ENCODE measurements at places on chromosomes 7 and 10.

DNA sequence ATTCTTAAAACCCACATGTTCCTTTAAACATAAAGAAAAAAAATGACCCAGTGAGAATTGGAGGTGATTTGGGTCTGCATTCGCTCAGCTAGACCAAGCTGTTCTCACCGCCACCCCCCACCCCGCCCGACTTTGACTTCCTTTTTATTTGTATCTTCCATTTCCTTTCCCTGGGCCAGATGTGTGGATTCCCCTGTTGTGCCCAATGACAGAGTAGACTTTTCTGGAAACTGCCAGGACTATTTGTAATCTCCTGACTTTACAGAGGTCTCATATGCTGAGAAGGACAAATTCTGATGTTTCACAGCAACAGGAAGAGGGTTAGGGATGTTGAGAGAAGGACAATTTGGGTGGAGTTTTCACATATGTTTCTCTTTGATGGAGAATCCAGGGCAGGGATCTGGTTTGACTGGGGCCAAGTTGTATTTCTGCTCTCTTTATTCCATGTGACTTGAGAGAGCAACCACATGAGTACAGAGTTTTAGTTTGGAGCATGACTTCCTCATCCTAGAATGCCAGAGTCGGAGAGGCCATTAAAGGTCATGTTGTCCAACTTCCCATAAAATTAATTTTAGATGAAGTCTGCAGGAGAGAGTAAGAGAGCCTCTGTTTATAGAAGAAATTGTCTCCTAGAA is 1023.2 kb downstream of the LRMDA start:
- no peak for DNase-seq

GRCh38 chr10:33180390-33180789 is 154.1 kb downstream of the NRP1 start:
- no peak for DNase-seq

DNA sequence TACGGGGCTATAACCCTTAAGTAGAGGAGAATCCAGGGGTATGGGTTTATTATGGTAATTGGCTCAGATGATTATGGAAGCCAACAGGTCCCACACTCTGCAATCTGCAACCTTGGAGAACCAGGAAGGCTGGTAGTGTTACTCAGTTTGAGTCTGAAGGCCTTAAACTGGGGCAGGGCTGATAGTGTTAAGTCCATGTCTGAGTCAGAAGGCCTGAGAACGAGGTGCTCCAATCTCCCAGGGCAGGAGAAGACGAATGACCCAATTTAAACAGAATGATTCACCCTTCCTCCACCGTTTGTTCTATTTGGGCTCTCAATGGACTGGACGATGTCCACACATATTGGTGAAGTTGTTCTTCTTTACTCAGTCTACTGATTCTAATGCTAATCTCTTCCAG is 244.5 kb upstream of the PTER start:
- no peak for DNase-seq

DNA sequence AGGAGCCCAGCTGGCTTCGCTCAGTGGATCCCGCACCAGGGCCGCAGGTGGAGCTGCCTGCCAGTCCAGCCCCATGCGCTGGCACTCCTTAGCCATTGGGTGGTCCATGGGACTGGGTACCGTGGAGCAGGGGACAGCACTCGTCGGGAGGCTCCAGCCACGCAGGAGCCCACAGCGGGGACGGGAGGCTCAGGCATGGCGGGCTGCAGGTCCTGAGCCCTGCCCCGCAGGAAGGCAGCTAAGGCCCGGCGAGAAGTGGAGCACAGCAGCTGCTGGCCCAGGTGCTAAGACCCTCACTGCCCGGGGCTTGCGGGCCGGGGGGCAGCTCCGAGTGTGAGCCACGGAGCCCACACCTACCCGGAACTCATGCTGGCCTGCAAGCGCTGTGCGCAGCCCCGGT is 25.9 kb upstream of the AKR1C1 start:
- DNase-seq = no peak

DNA sequence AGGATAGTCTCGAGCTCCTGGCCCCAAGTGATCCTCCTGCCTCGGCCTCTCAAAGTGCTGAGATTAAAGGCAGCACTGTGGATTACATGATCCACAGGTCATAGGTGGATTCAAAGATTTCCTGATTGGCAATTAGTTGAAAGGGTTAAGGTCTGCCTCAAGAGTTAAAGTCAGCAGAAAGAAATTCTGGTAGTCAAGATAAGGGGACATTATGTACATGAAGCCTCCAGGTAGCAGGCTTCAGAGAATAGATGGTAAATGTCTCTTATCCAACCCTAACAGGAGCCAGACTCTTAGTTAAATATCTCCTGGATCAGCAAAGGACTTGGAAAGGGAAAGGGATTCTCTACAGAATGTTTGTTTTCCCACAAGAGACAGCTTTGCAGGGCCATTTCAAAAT is 93.7 kb downstream of the SKIDA1 start:
- no peak for DNase-seq

GRCh38 chr7:113912876-113913275 is 5.9 kb downstream of the PPP1R3A start:
- DNase-seq = no peak

DNA sequence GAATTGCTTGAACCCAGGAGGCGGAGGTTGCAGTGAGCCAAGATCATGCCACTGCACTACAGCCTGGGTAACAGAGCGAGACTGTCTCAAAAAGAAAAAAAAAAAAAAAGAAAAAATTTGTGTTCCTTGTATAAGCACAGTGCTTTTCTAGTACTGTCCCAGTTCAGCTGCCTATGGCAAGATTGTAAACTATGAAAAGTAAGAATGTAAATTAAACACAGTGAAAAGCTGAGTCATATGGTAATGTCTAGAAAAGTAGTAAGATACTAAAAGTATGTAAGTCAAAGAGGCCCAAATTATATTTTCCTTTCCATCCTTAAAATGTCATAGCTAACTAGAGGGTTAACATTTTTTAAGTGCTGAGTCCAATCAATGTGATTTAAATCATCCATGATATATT is 42.8 kb downstream of the RBM20 start:
- DNase-seq = no peak

DNA sequence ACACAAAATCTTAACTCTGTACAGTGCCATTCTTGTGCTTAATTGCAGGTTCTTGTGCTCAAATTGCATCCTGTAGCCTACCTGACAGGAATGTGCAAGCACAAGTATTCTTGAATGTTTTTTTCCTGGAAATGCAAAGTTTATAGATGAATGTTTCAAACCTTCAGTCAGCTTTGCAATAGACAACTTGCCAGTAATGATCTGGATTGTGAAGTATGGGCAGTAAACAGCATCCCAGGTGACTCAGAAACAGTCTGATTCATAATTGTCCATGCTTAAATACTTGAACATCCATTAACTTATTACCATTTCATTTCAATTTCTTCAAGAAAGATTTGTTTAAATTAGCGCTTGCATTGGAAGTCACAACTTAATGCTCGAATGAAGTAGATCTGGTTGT is 347.2 kb downstream of the SDK1 start:
- DNase-seq = no peak

DNA sequence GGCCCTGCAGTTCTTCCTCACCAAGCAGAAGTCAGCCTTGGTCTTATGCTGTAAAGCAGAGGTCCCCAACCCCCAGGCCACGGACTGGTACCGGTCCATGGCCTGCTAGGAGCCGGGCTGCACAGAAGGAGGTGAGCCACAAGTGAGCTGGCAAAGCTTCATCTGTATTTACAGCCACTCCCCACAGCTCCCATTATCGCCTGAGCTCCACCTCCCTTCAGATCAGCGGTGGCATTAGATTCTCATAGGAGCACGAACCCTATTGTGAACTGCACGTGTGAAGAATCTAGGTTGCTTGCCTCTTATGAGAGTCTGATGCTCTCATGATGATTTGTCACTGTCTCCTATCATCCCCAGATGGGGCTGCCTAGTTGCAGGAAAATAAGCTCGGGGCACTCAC is 87.6 kb upstream of the NEBL start:
- no peak for DNase-seq

- no peak for DNase-seq
Observed at GRCh38 chr10:8043569-8044306, 10.8 kb upstream of the GATA3 start.

- no peak for DNase-seq
Observed at GRCh38 chr10:70175516-70175915, 5.2 kb upstream of the SAR1A start.

- DNase-seq = no peak
Observed at GRCh38 chr10:88996927-88997326, 6.3 kb downstream of the FAS start.

DNA sequence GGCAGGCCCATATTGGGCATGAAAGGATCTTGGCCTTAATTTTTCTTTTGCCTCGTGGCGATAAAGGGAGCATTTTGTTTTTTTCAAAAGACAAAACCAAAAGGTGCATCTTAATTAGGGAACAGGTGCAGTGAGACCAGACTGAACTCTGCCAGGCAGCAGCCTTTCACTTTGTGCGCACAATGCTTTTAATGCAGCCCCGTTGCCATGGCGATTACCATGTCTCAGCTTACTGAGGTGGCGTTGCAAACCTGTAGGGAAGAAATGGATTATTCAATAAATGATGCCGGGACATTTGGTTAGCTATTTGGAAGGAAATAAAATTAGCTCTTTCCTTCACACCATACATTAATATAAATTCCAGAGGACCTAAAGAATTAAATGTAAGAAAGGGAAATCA is 61.9 kb downstream of the MYL10 start:
- no peak for DNase-seq

DNA sequence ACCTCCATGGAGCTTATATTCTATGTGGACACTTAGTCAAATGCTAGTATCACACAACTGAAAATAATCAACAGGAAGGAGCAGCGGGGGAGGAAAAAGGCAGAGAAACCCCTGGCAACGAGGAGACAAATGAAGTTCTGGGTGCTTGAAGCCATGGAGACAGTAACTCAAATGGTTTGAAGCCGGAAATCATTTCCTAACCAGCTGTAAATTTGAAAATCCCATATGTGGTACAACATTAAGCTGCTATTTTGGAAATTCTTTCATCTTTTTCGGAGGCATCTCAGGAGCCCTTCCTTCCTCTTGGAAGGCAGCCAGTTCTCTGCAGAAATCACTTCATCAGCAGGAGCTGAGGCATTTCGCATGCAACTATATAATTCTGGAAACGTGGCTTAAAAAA is 91.4 kb downstream of the PPP1R3C start:
- DNase-seq = no peak

GRCh38 chr10:72612203-72612826 is 13.6 kb downstream of the MICU1 start:
- no peak for DNase-seq

DNA sequence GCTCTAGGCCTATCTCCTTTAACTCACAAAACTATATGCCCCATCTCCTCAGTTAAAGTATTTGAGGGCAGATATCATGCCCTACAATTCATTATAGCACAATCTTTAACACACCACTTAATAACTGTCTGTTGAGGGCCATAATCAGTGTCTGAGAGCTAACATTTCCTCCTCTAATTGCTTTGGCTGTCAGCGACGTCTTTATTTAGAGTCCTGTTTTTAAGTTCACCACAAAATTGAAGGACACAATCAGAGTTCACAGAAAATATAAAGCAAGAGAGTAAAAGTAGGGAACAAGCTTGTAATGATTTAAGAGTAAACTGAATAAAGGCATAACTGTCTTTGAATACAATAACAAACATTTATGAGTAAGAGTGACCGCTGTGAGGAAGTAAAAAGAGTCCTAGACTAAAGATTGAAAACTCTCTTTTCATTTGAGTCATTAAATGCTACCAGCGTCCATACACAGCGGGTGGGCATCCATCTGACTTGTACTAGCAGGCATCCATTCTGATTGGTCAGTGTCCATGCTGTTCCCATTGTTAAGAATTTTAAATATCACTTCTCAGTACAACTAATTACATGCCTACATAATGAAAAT is 38.4 kb upstream of the ABCB4 start:
- DNase-seq = no peak

DNA sequence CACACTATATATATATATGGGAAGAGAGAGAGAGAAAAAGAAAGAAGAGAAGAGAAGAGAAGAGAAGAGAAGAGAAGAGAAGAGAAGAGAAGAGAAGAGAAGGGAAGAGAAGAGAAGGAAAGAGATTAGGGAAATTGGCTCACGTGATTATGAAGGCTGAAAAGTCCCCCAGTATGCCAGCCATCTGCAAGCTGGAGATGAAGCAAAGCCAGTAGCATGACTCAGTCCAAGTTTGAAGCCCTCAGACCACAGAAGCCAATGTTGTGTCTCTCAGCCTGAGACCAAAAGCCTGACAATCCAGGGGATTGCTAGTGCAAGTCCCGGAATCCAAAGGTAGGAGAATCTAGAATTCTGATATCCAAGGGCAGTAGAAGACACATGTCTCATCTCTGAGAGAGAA is 206.3 kb upstream of the PRSS1 start:
- no peak for DNase-seq

- DNase-seq = no peak
Observed at GRCh38 chr7:39421661-39422060, 144.5 kb upstream of the YAE1 start.

GRCh38 chr7:88546808-88547207 is 212.7 kb upstream of the ZNF804B start:
- DNase-seq = no peak

DNA sequence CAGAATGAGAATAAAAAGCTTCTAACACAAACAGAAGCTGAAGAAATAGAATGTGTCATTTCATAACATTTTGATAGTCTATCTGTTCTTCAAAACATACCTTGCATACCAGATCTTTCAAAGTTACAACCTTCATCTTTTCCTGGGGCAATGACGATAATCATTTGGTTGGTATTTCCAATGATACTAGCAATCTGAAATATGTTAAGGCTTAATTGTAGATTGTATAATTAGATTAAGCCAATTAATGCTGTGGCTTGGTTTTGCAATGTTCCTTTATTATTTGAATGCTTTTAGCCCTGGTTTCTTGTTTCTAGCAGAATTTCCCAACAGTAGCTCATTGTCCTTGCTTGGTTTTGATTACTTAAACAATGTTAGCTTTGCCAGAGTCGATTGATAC is 84.6 kb downstream of the CABCOCO1 start:
- DNase-seq = no peak

DNA sequence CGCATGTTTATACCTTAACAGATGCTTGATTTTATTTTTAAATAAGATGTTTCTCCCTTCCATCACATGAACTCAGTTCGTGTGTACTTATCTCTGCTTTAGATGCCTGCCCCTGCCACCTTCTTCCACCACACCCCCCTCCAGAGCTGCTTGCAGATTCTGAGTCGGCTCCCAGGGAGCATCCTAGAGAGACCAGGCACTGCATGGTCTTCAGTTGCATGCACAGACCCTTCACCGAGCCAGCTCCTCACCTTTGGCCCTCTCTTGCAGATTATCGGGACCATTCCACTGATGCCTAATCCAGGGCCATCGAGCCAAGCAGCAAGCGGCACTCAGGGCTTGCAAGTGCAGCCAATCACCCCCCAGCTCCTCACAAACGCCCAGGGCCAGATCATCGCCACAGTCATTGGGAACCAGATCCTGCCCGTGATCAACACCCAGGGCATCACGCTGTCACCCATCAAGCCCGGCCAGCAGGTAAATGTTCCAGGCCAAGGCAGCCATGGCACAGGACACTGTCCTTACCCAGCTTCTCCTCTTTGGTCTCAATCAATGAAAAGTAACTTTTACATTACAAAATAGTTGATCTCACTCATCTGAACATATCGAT is 133.3 kb upstream of the YAE1 start:
- no peak for DNase-seq

Measured in T-cell (primary cell).